ENCODE measurements at places on chromosomes 5 and 9. TPM values are rescaled to one million over a fixed set of nuclear protein-coding genes. Genes with fewer than 3 reads are reported as not detected.

The GPR151 gene
- not detected for total RNA-seq

The NUTM2F gene
- not detected for total RNA-seq

The OCLN gene
- 19.7 TPM for total RNA-seq

The ARAP3 gene
- total RNA-seq = 8.0 TPM

The CFAP77 gene
- 0.66 TPM for total RNA-seq

The HRH2 gene
- 1.8 TPM for total RNA-seq

The ELOVL7 gene
- 6.7 TPM for total RNA-seq

The ZBTB34 gene
- 35.9 TPM for total RNA-seq

The GRM6 gene
- total RNA-seq = 38.8 TPM

The SH3GL2 gene
- total RNA-seq = 18.0 TPM

All from camera-type eye (tissue), 1 donor.